ENCODE measurements at places on chromosomes 7 and 10.

DNA sequence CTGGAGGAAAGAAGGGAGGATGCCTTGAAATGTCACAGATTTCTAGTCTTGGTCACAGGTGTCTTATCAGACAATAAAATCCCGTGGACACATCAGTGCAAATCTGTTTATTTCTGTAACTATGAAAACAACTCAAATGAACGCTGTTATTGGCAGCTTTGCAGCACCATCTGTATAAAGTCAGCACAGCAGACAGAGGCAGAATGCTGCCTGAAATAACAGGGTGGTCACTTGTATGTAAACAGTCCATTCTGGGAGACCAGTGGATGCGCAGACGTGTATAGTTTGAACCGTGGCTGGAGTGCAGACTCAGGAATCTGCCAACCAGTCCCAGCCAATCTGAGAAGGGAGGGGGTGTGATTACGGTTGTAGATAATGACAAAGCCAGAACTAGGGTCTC, 54.8 kb downstream of the SEC23IP start:
- DNase-seq, result no peak

DNA sequence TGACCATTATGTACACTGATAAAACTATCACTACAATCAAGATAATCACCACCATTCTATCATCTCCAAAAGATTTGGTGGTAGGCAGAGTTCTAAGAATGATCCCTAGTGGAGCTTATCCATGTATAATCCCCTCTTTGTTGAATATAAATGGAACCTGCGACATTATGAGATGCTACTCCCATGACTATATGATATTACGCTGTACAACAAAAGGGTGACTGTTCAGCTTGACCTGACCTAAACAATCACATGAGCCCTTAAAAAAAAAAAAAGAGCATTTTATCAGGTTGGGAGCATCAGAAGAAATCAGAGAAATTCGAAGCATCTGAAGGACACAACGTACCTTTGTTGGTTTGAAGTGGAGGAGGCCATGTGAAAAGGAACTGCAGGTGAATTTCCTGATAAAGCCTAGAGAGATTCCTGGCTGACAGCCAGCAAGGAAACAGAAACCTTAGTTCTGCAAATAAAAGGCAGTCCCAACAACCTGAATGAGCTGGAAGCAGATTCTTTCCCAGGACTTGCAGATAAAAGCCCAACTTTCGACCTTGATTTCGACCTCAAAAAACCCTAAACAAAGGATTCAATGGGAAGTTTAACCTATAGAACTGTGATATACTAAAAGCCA, 270.7 kb downstream of the ADRA2A start:
- no peak for DNase-seq

DNA sequence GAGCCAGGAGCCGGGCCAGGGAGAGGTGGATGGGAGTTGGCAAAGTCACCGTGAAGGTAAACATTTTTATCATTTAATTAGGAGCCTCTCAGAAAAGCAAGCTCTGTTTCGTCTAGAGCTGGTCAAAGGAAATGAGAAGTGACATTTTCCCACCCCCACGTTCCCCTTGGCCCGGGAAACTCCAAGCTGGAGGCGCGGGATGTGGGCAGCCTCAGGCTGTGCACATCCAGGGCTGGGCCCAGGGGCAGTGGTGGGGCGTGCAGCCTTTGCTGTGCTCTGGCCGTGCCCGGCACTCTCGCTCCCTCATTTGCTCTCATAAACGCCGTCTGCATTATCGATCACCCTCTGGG, 135.6 kb upstream of the RET start:
- no peak for DNase-seq

- DNase-seq, result peak; percentile 5
These were observed 97.4 kb downstream of the KLF6 start for GRCh38 chr10:3687510-3688081.

DNA sequence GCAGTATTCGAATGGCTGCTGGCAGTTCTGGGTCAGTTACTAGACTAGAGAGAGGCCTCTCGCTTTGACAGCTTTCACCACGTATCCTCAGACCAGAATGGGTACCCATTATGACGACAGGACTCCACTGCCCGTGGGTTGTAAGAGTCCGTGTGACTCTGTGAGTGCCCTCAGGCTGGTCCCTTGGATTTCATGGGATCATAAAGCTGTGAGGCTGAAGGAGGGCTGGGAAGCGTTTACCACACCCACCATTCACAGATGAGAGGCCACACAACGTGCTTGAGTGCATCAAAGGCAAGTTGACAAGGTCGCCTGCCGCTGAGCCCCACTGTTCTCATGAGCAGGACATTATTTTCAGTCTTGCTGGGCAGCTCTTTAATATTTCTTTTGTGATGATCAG, 87.2 kb downstream of the EZH2 start:
- DNase-seq, result no peak

DNA sequence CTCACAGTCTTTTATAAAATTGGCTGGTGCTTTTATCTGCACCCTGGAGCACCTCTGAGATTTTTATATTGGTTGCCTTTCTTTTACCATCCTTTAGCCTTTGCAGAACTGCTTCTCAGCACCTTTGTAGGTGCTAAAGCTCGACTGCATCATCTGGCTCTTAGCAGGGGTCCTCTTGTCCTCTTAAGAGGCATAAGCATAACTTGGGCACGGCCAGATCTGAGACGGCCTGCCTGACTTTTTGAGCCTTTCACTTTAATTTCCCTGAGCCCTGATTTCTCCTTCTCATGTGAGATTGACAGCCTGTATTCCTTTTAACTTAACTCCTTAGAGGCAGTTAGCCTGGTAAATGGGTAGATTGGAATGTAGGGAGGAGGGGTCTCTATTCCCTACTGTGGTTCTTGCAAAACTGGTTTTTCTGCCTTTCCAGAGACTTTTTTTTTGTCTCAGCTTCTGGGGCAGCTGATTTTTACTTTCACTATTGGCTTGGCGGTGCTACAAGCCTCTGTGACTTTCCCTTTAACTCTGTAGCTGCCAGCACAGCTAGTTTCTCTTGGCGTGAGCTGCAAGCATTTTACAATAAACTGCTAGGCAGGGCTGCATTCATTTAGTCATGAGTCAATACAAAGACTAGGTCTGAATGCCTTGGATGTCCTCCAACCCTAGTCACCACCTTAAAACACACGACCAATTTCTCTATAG, 24.0 kb downstream of the ZPBP start:
- DNase-seq, result no peak
